Hindlimb muscle (tissue), 1 donor: ENCODE measurements at places on chromosomes 12 and 14. TPM values are rescaled to one million over a fixed set of nuclear protein-coding genes. Genes with fewer than 3 reads are reported as not detected.

Gene NRXN3
- 0.40 TPM for polyA plus RNA-seq

Gene MAP3K9
- polyA plus RNA-seq = 0.19 TPM

Gene METTL17
- 47.7 TPM for polyA plus RNA-seq

Gene CCNT1
- polyA plus RNA-seq = 19.9 TPM

Gene ATP23
- polyA plus RNA-seq = 10.4 TPM

Gene CLEC12A
- polyA plus RNA-seq = 0.56 TPM

Gene BEGAIN
- polyA plus RNA-seq = 4.9 TPM

Gene RAB5B
- polyA plus RNA-seq = 124 TPM

Gene TAS2R46
- polyA plus RNA-seq = not detected

Gene REM2
- polyA plus RNA-seq = 0.23 TPM

Gene TMEM253
- 0.62 TPM for polyA plus RNA-seq

Gene SLC25A47
- not detected for polyA plus RNA-seq

DNA sequence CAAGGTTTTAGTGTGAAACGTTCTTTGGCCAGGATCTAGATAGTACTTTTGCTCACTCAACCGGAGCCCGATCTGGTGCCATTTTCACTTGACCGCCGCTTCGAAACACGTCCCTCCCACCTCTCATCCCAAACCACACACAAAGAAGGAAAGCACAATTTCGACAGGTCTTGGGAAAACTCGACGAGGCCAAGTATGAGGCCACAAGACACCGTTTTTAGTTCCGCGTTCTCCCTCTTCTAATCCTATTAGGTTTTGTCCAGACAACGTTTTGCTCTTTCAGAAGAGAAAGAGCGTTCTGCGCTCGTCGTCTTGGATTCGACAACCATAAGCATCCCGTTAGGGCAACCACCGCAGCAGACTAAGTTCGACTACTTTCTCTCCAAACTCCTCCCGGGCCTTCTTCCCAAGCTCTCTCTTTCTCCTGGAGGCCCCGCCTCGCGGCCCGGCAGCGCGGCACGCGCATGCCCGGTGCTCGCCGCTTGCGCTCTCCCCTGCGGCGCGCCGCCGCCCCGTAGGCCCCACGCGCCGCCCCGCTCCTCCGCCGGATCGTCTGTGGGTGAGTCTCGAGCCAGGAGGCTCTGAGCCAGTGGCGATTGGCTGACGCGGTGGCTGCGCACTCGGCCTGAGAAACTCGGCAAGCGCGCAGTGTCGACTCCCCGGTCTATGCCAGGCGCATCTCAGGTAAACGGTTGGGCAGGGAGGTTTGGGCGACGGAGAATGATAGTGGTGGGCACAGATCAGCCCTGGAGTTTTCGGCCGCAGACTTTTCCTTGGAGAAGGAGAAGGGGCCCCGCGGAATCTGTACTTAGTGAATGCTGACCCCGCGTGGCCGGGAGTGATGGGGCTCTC, at the start of gene MIPOL1:
TSS of gene MIPOL1 (plus strand) at position 517 of the 852 bp plus-strand sequence. CDS start 49,952 bp downstream, outside the sequence.
- DNase-seq = peak; percentile 89

DNA sequence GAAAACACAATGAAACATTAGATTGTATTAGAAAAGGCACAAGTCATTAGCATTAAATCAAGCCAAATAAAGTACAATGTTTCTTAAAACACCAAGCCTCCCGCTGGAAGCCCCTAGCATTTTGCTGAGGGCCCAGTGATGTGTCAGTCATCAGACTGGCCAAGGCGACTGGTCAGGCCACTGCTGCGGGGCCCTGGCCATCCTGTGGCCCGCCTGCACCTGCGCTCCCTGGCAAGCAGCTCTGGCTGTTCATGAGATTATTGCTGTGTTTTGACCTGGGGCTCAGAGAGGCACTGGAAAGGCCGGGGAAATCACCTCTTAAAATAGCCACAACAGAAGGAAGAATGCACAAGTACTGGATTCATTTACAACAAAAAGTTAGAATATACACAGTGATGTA, 24.2 kb upstream of the AMN start:
- DNase-seq = no peak

GRCh38 chr12:25794571-25794970, 163.9 kb upstream of the RASSF8 start:
- DNase-seq = no peak

GRCh38 chr12:125619723-125620122, 554.5 kb downstream of the AACS start:
- DNase-seq = no peak

- DNase-seq = peak; percentile 56
Observed at GRCh38 chr12:9340422-9341259, 132.4 kb upstream of the PZP start.

GRCh38 chr14:32244404-32244803, 41.3 kb upstream of the RNU6-8 start:
- no peak for DNase-seq

- DNase-seq = peak; percentile 80
Observed at GRCh38 chr12:43113135-43113534, 438.9 kb downstream of the ADAMTS20 start.

GRCh38 chr14:96584199-96584906, 82.2 kb downstream of the PAPOLA start:
- DNase-seq = peak; percentile 22

DNA sequence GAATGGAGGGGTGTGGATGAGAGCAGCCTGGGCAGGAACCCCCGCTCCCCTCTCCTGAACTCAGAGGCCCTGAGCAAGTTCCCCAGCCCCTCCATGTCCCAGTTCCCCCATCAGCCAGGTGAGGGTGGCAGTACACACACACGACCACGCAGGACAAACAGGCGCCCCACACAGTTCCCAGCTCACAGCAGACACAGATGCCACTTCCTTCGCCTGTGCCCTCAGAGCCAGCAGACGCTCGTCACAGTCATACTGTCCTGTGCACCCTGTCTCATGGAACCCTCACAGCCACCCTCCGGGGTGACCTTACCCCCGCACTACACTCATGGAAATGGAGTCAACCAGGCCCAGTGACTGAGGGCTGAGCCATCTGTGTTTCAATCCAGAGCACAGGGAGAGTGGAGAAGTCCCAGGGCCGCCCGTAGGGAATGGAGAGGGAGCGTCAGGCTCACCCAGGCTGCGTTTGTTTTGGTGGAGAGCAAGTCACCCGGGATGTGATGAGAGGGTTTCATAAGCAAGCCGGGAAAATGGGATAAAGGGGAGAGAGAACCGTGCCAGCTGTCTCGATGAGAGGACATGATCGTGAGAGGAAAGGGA, 47.5 kb upstream of the DYNC1H1 start:
- DNase-seq = no peak

DNA sequence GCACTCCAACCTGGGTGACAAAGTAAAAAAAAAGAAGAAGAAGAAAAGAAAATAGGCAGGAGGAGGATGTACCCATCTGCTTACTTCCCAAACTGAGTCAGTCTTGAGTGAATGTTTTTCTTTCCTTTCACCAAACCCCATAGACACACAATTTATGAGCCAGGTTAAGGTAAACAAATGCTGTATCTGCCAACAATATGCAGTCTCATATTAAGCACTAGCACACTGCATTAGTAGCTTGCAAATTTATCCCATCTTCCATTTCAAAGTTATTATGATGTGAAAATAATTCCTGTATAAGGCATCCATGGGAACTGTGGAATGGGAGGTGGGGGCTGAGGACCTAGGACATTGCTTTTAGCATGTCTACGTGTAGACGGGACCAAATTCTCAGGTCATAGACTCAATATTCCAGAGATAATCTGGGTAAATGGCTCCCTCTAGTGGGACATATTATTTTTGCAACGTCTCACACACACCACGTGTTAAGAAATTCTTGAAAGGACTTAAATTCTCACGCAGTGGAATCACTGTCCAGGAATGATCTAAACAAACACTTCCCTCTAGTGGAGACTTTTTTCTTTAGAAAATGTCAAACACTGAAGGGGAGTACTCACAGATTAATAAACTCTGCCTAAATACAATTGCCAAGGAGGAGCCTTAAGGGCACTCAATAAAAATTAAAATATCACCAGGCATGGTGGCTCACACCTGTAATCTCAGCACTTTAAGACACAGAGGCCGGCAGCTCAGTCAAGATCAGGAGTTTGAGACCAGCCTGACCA, 17.1 kb upstream of the OR10P1 start:
- peak; percentile 79 for DNase-seq

GRCh38 chr14:69242311-69243224, 17.4 kb upstream of the GALNT16 start:
- DNase-seq = peak; percentile 74

- DNase-seq = no peak
Observed at GRCh38 chr12:28859551-28859950, 289.5 kb upstream of the FAR2 start.

DNA sequence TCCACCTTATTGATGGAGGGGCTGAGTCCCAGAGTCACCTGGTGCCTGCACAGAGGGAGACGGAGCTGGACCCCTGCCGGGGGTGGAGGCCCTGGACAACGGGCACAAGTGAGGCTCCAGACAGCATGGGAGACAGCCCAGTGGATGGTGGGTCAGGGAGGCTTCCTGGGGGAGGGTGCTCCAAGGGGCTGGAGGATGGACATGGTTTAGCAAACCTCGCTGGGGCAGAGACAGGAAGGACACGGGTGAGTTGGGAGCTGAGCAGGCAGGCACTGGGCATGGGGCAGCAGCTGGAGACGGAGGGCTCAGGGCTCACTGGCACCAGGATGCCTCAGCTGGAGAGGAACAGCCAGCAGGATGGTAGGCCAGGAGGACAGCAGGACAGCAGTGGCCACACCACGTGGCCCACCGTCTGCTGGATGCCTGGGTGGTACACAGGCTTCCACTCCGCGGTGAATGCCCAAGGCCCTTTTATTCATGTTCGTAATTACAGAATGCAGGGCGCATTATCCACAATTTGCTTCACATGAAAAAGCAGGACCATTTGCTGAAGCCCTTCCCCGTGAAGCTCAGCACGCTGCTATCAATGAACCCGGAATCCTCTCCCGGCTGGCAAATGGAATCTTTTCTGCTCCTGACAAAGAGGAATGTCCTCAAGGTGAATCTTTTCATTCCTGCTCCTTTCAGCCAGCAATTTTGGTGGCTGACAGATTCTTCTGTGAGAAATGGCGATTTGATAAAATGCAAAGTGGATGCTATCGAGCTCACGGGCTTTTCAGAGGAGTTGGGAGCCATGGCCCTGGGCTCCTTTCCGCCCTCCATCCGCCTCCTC, 138.1 kb upstream of the C14orf180 start:
- DNase-seq = no peak

GRCh38 chr12:65427646-65428045, 149.2 kb downstream of the MSRB3 start:
- DNase-seq = no peak

GRCh38 chr12:96471368-96472050, 17.9 kb upstream of the CFAP54 start:
- DNase-seq = no peak

DNA sequence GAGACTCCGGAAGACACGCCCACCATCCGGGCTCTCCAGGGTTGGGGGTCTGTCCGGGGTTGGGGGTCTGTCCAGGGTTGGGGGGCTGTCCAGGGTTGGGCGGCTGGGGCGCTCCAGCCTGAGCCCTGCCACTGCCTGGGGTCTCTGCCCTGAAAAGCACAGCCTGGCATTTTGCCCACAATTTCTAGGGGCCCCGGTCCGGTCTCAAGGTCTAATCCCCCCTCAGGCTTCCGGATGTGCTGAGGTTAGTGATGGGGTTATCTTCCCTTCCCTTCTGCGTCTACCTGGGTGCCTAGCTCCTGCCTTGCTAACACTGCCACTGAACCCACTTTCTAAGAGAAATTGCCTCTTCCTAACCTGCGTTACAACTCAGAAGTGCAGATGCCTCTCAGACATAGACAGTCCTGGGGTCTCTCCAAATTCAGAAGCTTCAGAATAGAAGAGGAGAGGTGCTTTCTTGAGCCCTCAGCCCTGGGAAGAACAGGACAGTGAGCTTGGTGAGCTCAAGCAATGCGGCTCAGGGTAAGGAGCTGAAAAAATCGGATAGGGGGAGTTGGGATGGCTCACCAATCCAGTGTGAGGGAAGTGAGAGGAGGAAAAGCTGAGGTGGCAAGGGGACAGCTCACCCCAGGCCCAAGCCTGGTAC, 5.7 kb downstream of the LHX5 start:
- DNase-seq = no peak

- DNase-seq = no peak
Observed at GRCh38 chr12:54029529-54030441, 1.5 kb downstream of the HOXC6 start.

GRCh38 chr14:85333313-85333712, 196.6 kb upstream of the FLRT2 start:
- DNase-seq = no peak

DNA sequence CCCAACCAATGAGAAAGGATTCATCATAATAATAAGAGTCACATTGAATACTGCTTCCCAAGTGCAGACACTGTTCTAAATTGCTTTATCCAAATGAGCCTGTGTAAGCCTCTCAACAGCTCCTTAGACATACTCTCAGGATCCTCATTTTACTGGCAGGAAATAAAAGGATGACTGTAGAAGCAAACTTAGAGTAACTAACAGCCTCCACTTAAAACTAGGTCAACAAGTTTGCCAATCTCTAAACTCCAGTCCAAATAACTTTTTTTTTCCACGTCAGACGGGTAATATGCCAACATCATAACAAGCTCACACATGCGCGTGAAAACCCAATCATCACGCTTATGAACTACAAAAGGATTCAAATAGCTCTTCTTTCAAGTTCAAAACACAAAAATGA, 15.3 kb upstream of the DPF3 start:
- no peak for DNase-seq

DNA sequence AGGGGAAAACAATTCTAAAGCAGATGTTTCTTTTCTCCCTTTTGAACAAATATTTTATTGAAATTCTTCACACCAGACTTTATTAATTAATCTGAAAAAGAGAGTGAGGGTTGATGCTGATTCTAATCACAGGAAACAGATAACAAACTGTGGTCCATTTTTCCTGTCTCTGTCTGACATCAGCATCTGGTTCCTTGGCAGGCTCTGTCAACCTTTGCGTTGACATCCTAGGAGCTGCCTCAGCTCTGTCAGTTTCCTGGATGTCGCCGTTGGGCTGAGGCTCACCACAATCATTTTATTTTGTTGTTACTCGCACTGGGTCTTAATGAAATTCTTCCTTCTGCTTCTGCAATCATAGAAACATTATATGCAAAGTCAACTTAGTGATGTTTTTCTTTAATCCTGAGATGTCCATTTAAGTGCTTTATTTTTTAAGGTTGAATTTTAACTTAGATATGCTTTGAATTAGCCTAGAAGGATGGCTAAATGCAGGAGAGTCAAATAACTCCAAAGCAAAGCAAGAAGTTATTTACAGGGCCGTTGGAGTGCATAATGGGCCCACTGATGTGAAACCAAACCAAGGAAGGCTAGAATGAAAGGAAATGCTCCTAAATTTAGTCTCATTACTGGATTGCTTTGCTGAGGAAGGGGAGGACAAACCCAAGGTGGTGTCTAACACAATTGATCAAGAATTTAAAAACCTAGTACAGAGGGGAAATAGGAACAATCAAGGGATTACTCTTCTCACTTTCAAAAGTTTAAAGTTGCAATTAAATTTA, 542.4 kb downstream of the FLRT2 start:
- DNase-seq = no peak

DNA sequence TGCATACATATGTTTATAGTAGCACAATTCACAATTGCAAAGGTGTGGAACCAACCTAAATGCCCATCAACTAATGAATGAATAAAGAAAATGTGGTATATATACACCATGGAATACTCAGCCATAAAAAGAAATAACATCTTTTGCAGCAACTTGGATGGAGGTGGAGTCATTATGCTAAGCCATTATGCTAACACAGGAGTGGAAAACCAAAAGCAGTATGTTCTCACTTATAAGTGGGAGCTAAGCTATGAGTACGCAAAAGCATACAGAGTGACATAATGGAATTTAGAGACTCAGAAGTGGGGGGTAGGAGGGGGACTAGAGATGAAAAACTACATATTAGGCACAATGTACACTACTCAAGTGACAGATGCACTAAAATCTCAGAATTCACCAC, 16.2 kb upstream of the SPTSSA start:
- DNase-seq = no peak
